ENCODE measurements at places on chromosomes 16 and 17.

DNA sequence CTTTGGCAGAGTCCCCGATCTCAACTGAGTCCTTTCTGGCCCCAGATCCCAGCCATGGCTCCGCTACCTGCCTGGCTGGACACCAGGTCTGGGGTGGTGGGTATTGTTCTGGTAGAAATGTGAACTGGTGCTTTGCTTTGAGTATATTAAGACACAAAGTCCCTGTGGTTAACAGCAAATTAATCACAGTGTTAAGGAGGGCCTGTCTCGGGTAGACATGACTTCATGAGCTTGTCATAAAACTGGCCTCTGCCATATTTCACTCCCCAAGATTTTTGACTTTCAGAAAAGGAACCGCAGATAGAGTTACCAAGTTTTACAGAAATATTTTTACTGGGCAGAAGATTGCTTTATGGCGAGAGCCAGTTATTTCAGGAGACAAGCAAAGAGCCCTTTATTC is 19.5 kb downstream of the NKD1 start:
- no peak for DNase-seq

GRCh38 chr17:45775148-45775547 is 9.0 kb upstream of the CRHR1 start:
- no peak for DNase-seq

- DNase-seq, result no peak
Measured at GRCh38 chr17:69733171-69734012, 318.9 kb downstream of the MAP2K6 start.

- DNase-seq, result no peak
Measured at GRCh38 chr16:70610273-70611223, 35.8 kb upstream of the IL34 start.

- DNase-seq, result no peak
Measured at GRCh38 chr17:29561554-29562517, 5.0 kb downstream of the ABHD15 start.

DNA sequence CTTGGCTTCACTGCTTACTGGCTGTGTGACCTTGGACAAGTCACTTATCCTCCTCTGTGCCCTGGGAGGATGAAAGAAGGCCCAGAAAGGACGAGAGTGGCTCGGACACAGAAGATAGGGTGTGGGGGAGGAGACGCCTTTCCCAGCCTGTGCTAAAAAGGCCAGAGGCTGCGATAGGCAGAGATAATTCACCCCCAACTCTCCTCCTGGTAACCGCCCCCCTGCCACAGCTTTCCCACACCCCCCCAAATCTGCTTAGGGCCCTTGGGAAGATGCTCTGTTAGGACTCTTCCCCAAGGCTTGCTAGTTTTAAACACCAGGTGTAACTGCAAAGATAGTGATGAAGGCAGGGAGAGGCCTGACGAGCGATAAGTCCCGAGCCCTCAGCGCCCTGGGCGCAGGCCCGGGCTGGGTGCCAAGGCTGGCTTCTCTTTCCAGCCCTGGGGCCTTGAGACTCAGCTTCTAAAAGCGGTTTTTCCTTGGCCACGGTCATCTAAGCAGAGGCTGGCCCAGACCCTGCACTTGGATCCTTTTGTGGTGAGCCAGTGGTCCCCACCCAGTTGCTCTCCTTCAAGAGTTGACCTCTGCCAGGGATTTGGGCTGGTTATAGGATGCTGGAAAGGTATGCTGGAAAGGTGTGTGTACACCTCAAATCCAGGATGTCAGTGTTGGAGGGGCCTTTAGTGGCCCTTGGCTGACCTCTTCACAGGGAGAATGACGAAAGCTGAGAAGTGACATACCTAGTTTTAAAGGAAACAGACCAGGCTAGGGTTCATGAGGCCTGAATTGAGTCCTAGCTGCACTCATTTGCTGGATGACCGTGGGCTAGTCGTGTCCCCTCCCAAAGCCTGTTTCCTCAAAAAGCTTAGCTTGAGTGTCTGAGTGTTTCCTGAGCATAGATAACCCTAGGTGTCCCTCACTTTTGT is 3.4 kb upstream of the PPP1R9B start:
- no peak for DNase-seq

- no peak for DNase-seq
Measured at GRCh38 chr16:83004868-83005652, 378.3 kb downstream of the CDH13 start.

DNA sequence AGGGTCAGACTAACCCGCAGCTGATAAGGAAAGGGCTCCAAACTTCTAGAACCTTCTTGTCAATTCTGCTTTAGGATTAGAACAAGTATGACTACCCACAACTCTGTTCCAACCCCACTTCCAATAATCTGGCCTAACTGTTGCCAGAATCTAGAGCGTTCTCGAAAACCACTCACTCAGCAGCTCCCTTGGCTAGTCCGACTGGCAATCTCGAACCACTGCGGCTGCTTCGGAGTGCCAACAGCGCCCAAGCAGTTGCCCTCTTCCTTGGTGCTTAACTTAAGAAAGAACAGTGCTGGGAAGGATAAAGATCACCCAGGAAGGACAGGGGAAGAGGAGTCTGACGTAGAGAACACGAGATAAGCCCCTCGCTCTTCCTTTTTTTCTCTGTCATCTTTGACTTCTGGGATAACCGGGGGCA is 818 bp downstream of the DNAJC7 start:
- no peak for DNase-seq

DNA sequence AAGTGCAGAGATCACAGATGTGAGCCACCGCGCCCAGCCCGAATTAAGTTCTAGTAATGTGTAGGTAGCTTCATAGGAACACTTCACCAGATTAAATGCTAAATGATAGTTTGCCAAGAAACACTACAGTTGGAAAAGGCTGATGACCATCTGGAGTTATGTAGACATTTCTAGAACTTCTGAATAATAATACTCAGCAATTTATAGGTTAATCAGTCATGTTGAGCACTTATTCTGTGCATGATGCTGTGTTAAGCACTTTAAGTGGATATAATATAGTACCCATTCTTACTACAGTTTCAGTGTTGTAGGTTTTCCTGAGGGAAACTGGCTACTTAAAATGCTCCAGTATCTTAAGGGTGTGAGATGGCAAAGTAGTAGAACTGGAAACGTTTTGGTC is 45.2 kb downstream of the NUP93 start:
- DNase-seq, result no peak

- DNase-seq, result no peak
Measured at GRCh38 chr16:64406770-64407181, 715.1 kb downstream of the CDH11 start.

DNA sequence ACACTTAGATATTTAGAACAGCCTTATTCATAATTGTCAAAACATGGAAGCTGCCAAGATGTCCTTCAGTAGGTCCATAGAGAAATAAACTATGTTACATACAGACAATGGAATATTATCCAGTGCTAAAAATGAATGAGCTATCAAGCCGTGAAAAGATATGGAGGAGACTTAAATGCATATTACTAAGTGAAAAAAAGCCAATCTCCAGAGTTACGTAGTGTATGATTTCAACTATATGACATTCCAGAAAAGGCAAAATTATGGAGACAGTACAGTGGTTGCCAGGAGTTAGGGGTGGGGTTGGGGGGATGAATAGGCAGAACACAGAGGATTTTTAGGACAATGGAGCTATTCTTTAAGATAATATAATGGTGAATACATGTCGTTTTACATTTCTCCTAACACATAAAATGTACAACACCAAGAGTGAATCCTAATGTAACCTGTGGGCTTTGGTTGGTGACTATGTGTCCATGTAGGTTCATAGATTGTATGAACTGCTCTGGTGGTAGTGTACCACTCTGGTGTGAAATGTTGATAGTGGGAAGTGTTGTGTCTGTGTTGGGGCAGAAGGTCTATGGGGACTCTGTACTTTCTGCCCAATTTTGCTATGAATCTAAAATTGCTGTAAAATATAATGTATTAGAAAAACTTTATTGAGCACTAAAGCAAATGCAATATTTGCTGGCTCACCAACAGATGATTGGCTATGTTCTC is 122.6 kb downstream of the USP22 start:
- no peak for DNase-seq

GRCh38 chr17:68290268-68290954 is 516 bp downstream of the SLC16A6 start:
- DNase-seq, result peak; percentile 47

DNA sequence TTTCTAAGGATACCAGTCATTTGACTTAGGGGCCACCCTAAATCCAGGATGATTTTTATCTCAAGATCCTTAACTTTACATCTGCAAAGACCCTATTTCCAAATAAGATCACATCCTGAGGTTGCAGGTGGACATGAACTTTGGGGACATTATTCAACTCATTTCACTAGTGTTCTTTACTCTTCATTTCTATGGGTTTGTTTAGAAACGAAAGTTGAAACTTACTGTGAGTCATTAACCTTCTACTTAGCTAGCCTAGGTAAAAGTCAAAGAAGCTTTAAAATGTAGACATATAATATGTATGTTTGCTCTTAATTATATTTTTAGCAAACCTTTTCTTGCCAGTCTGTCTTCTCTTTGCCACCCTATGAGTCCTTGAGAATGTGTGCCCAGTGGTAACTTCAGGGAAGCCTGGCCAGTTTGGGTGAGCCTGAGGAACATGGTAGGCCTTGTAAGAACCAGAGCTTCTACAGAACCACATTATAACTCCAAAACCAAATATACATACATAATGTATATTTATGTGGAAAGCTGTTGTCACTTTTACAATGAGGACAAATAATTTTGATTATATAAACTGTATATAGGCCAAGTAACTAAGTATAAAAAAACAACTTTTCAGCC is 38.4 kb downstream of the BPTF start:
- DNase-seq, result no peak

DNA sequence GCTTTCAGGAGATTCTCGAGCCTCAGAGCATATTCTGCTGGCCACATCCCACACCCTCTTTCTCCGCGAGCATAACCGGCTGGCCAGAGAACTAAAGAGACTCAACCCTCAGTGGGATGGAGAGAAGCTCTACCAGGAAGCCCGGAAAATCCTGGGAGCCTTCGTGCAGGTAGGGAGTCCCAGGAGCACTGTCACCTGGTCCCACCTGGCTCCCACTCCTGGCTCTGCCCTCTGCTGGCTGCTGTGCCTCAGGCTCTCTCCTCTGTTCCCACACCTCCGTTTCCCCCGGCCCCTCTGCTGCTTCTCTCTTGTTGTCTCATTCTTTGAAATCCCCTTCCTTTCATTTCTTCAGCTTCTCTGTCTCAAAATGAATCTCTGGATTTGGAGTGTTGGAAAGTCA is 16.4 kb downstream of the LPO start:
- DNase-seq, result no peak

- DNase-seq, result no peak
Measured at GRCh38 chr17:17757956-17758845, 76.9 kb downstream of the RAI1 start.

DNA sequence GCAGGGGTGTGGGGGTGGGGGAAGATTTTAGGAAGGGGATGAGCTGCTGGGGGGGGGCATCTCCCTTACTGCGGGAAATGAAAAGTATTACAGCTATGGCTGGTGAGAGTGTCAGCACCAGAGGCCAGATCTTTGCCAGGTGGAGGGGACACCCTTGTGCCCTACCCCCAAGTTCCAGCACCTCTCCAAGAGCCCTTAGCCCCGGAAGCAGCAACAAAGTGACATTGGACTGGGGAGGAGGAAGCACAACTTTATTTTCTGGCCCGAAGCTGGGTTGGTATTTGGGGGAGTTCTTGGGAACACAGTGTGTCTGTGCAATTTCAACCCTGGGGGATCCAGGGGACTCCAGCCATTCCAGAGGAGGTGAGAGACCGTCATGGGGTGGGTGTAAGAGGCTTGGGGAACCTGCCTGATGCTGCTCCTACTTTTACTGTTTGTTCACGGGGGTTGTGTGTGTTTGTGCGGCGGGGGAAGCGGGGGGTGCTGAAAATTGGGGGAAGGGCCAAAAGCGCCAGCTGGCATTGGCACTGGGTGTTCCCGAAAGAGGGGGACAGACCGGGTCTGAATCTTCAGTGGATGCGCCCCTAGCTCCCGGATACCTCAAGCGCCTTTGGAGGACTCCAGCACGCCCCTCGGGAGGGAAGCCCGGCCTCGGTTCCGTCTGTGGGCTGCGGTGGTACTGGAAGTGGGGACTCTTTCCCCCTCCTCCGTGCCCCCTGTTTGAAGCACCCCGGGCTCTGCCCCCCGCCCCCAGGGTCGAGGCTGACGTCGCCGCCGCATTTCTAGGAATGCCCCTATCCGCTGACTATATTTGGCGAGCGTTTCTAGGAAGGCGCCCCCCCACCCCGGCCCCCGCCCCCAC is 230.3 kb downstream of the MRTFB start:
- DNase-seq, result no peak

- DNase-seq, result no peak
Measured at GRCh38 chr16:89052191-89052889, 41.3 kb upstream of the ACSF3 start.

DNA sequence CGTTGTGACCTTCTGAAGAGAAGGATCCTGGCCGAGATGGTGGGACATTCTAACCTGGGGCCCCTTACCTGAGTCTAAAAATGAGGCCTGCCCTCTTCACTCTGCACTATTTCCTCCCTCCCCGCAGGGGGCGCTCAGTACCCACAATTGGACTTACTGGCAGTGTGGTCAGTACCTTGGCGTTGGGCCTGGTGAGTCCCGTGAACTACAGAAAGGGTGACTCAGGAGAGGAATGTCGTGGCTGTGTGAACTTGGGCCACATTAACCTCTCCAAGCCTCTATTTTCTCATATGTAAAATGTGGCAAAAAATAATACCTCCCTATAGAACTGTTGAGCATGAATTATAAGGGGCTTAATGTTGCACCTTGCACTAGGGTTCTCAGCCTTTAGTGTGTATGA is 3.9 kb downstream of the RSAD1 start:
- DNase-seq, result peak; percentile 88

- no peak for DNase-seq
Measured at GRCh38 chr17:8986295-8986694, 20.8 kb upstream of the PIK3R5 start.

DNA sequence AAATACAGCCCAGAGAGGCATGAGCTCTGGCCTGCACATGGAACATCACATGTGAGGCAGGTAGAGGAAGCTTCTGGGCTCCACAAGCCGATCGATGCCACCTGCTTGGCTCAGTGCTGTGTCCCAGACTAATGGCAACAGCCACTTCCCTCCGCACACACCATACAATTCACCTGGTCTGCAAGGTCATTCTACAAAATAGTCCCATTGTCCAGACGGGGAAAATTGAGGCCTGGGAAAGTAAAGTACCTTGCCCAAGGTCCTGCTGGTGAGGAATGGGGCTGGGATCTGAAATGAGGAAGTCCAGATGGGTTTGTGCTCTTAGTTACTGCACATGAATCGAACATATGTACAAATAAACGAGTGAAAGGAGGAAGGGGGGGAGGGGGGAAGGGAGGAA is 88.0 kb downstream of the LITAF start:
- no peak for DNase-seq

- DNase-seq, result no peak
Measured at GRCh38 chr16:58495521-58496331, 4.2 kb upstream of the NDRG4 start.

- DNase-seq, result no peak
Measured at GRCh38 chr17:60224064-60224463, 74.3 kb downstream of the CA4 start.

- no peak for DNase-seq
Measured at GRCh38 chr17:50638966-50639713, 4.5 kb downstream of the ABCC3 start.

GRCh38 chr16:73204359-73205152 is 156.6 kb upstream of the ZFHX3 start:
- no peak for DNase-seq
